B cell (primary cell): ENCODE measurements at places on chromosomes 7 and 10. TPM values are rescaled to one million over a fixed set of nuclear protein-coding genes. Genes with fewer than 3 reads are reported as not detected.

Gene MINPP1
- total RNA-seq = 7.5 and 9.4 TPM in 2 replicates

Gene SYT15B
- total RNA-seq = not detected in 2 replicates

Gene CALY
- total RNA-seq = not detected in 2 replicates

Gene KNDC1
- 0.17 TPM in 1 of 2 replicates, not detected in the other for total RNA-seq

Gene ATP6V0A4
- total RNA-seq = not detected in 2 replicates

Gene MKX
- total RNA-seq = not detected in 2 replicates

Gene SRRT
- total RNA-seq = 209 and 224 TPM in 2 replicates

Gene LRGUK
- total RNA-seq = 0.49 and 0.87 TPM in 2 replicates

Gene SCART1
- total RNA-seq = 4.7 and 7.3 TPM in 2 replicates

Gene CFAP69
- total RNA-seq = 0.15 and 0.29 TPM in 2 replicates

Gene ANKIB1
- 76.7 and 77.5 TPM in 2 replicates for total RNA-seq

Gene AKR1C4
- total RNA-seq = not detected in 2 replicates

Gene HTR5A
- not detected in 2 replicates for total RNA-seq

Gene ZNF485
- 8.4 and 9.5 TPM in 2 replicates for total RNA-seq

Gene CDHR3
- total RNA-seq = 0.34 and 1.1 TPM in 2 replicates

Gene ASAH2
- total RNA-seq = 0.44 and 1.9 TPM in 2 replicates

Gene VAX1
- total RNA-seq = not detected in 2 replicates

Gene THSD7A
- total RNA-seq = not detected in 2 replicates

Gene SPOCK2
- 133 and 139 TPM in 2 replicates for total RNA-seq

Gene TYSND1
- 34.1 and 34.7 TPM in 2 replicates for total RNA-seq

Gene MYH16
- not detected in 2 replicates for total RNA-seq

Gene CALHM1
- 0.34 and 0.41 TPM in 2 replicates for total RNA-seq

Gene NAT16
- not detected in 2 replicates for total RNA-seq

Gene PRTFDC1
- not detected in 2 replicates for total RNA-seq

Gene ANXA8
- not detected in 2 replicates for total RNA-seq

Gene GPNMB
- total RNA-seq = 1.9 and 2.6 TPM in 2 replicates

Gene UPK3B
- 4.9 and 6.8 TPM in 2 replicates for total RNA-seq

Gene CPA2
- total RNA-seq = not detected in 2 replicates

Gene MMS19
- 78.0 and 82.1 TPM in 2 replicates for total RNA-seq

Gene FGFBP3
- 3.4 and 4.5 TPM in 2 replicates for total RNA-seq

Gene KCNH2
- total RNA-seq = 0.86 and 0.87 TPM in 2 replicates

Gene CAV2
- total RNA-seq = not detected in 2 replicates

Gene LIPF
- total RNA-seq = not detected in 2 replicates

Gene OR2A12
- not detected in 2 replicates for total RNA-seq

Gene PRRT4
- 0.20 TPM in 1 of 2 replicates, not detected in the other for total RNA-seq

Gene SPDYE2
- 0.47 and 0.58 TPM in 2 replicates for total RNA-seq

Gene SPDYE11
- not detected in 2 replicates for total RNA-seq

Gene TCERG1L
- 0.10 TPM in 1 of 2 replicates, not detected in the other for total RNA-seq

Gene HABP2
- 0.10 TPM in 1 of 2 replicates, not detected in the other for total RNA-seq

Gene CPA5
- total RNA-seq = not detected in 2 replicates

Gene KIAA1549
- 0.36 and 0.52 TPM in 2 replicates for total RNA-seq

Gene PTPN20
- 2.4 and 4.2 TPM in 2 replicates for total RNA-seq

Gene VPS37D
- total RNA-seq = 0.71 and 0.78 TPM in 2 replicates

Gene ADRA2A
- total RNA-seq = not detected in 2 replicates

Gene RBM20
- total RNA-seq = not detected in 2 replicates

Gene ASZ1
- total RNA-seq = not detected in 2 replicates

Gene SVIL
- total RNA-seq = 0.74 and 1.5 TPM in 2 replicates

Gene EXOC4
- 132 and 135 TPM in 2 replicates for total RNA-seq

Gene HTRA1
- total RNA-seq = not detected in 2 replicates

Gene MYO1G
- 104 and 107 TPM in 2 replicates for total RNA-seq

Gene SKIDA1
- total RNA-seq = 0.10 TPM in 1 of 2 replicates, not detected in the other

Gene NRG3
- not detected in 2 replicates for total RNA-seq
